Camera-type eye (tissue), 1 donor: ENCODE measurements at places on chromosomes 1 and 21. TPM values are rescaled to one million over a fixed set of nuclear protein-coding genes. Genes with fewer than 3 reads are reported as not detected.

Gene INAVA
- 6.2 TPM for total RNA-seq

Gene TCEA3
- 50.6 TPM for total RNA-seq

Gene KCNK1
- total RNA-seq = 8.7 TPM

Gene UMODL1
- 0.16 TPM for total RNA-seq

Gene CNR2
- 0.05 TPM for total RNA-seq

Gene SLC44A5
- total RNA-seq = 19.1 TPM

Gene VWA5B1
- total RNA-seq = 1.1 TPM

Gene OR14K1
- not detected for total RNA-seq

Gene RNU1-3
- under 0.01 TPM for total RNA-seq

Gene FAM110D
- total RNA-seq = 0.60 TPM

Gene OR2M3
- total RNA-seq = not detected

Gene HSF2BP
- total RNA-seq = 2.9 TPM

Gene BMP8A
- not detected for total RNA-seq

Gene IGSF9
- 63.3 TPM for total RNA-seq

Gene TTF2
- 27.8 TPM for total RNA-seq

Gene BSDC1
- total RNA-seq = 100 TPM

Gene APCS
- total RNA-seq = not detected

Gene ZZZ3
- total RNA-seq = 141 TPM

Gene BATF3
- 1.1 TPM for total RNA-seq

Gene INTS11
- total RNA-seq = 90.8 TPM

Gene KIF17
- total RNA-seq = 4.7 TPM

Gene ETV3L
- total RNA-seq = not detected

Gene TSSK3
- total RNA-seq = 0.55 TPM

Gene GPX7
- total RNA-seq = 96.0 TPM

Gene SPRR1B
- not detected for total RNA-seq

Gene OLFM3
- 19.4 TPM for total RNA-seq

Gene PHLDA3
- total RNA-seq = 18.5 TPM

Gene SHCBP1L
- total RNA-seq = 0.33 TPM
